ENCODE measurements at places on chromosomes 7 and 10.
A peak's percentile ranks its signal among the peaks of the same experiment; 100 is the strongest.

- no peak for DNase-seq
Observed at GRCh38 chr10:48302515-48303476, 3.7 kb upstream of the MAPK8 start.

DNA sequence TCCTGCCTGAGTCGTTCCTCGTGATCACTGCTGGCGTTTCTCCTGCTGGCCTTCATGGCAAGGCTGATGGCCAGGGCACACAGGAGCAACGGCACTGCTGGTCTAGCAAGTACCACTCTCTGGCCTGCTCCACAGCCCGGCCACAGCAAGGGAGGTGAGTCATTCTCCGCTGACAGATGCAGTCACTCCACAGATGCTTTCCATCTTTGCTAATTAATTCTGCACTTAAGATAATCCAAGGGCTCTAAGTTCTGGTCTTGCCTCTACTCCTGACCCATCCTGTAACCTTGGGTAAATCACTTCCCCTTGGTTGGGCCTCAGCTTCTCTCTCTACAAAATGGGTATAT is 244.4 kb downstream of the RPS24 start:
- peak; percentile 55 for DNase-seq

GRCh38 chr7:16509829-16510228 is 16.8 kb upstream of the LRRC72 start:
- DNase-seq = no peak

GRCh38 chr10:107727767-107728317 is 563.3 kb upstream of the SORCS1 start:
- DNase-seq = no peak

DNA sequence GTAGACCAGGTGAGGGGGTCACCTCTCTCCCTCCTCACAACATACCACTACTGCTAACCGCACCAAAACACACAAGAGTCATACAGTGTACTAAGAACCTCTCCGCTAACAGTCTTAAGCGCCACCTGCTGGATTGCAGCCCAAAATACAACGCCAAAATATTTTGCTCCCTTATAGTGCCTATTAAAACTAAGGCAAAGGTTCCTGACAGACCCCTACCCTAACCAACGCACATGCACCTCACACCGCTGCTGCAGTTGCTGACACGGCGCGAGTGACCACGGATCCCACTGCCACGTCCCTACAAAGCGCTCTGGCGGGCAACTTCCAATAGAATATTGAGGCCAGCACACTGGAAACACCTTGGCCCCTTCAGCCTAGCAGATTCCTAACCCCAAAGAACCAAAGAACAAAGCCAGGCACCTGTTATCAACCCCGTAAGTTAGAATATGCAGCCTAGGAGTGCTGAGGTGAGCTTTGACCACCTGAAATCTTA is 563.6 kb upstream of the SEMA3D start:
- peak; percentile 26 for DNase-seq

DNA sequence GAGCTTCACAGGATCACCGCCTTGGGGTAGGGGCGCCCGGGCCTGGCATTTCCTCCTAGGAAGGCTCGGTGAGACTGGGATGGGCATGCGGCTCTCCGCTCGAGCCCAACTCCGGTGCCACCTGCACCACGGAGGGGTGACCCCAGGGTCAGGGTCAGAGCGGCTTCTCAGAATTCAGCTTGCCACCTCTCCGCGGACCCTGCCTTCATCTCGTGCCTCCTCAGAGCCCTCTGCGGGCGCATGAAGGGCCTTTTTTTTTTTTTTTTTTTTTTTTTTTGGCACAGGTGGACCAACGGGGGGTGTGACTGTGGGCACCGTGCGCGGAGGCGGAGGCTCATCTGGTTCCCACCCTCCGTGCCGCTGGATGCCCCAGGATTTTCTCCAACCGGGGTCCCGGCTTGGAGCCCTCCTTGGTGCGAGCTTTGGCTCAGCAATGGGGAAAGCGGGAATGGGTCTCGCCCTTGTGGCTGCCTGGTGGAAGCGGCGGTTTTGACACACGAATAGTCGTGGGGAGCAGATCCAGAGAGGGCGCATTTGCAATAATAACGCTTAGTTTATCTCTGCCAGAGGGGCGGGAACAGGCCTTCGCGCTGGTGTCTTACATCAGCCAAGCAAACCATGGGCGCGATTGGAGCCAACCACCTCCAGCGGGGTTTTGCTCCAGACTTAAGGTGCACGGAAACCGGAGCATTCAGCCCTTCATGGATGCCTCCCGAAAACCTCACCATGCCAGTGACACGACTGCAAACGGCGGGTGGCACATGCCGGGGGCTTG is 5.0 kb upstream of the TNRC18 start:
- DNase-seq = peak; percentile 77

DNA sequence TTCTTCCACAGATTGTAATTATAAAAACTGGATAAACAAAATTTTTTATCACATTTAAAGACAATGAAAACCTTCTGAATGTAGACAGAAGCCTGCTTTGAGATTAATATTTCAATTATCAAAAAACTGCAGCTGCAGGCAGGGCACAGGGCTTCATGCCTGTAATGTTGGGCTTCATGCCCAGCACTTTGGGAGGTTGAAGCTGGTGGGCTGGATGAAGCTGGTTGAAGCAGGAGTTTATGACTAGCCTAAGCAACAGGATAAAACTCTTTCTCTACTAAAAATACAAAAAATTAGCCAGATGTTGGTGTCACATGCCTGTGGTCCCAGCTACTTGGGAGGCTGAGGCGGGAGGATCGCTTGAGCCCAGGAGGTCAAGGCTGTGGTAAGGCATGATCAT is 41.2 kb downstream of the PDZD8 start:
- DNase-seq = no peak

Data from posterior cingulate gyrus (tissue), 11 donors.